COLO829 (cell line): ENCODE measurements at places on chromosomes 6 and 20.
A peak's percentile ranks its signal among the peaks of the same experiment; 100 is the strongest.

GRCh38 chr20:23928788-23929187, 49.2 kb upstream of the CST5 start:
- no peak for DNase-seq

GRCh38 chr6:145844933-145845540, 30.4 kb upstream of the FBXO30 start:
- peak; percentile 3 for DNase-seq

- DNase-seq, result peak; percentile 12
These were observed 847 bp upstream of the NCR2 start for GRCh38 chr6:41334482-41335040.

DNA sequence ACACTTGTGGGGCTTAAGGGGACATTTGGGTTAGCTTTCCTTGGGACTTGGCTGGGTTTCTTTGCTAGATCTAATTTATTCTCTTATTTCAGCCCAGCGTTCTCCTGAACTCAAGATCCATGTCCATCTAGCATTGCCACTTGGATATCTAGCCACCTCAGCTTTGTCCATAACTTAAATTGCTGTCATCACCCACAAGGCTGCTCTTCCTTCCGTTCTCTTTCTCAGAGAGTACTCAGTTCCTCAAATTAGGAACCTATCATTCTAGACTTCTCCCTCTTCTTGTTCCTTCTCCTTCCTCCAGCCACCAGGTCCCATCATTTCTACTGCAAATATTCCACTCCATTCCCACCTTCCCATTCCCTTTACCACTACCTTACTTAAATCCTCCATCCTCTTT, 4.3 kb downstream of the SMIM26 start:
- DNase-seq, result no peak

DNA sequence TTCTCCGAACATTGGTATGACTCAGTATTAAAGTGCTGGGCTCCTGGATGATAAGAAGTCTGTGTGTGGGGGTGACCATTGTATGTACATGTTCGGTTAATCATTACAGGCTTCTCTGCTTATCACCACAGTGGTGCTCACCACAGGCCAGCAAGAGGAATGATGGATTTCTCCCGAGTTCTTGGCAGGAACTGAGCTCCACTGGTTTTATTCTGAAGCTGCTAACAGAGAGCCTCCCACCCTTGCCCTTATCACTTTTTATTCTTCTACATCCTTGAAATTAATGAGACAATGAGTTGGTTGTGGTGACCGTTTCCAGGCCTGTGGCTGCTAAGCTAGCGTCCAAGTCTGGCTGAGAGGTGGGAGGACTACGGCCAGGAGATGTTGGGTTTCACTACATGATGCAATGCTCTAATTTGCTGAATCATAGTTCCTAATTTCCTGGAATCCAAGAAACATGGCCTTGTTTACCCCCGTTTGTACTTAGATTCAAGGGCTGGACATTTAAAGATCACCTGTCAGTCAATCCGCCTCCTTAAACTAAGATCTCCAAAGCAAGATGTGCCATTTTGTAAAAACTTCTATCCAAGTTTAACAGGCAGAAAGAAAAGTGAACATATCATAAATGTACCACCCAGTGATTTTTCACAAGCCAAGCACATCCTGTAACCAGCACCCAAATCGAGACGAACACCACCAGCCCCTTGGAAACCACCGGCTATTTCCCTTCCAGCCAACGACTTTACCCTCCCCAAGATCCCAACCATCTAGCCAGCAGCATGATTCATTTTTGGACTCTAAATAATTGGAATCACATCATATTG, 172.5 kb downstream of the FOXA2 start:
- no peak for DNase-seq

DNA sequence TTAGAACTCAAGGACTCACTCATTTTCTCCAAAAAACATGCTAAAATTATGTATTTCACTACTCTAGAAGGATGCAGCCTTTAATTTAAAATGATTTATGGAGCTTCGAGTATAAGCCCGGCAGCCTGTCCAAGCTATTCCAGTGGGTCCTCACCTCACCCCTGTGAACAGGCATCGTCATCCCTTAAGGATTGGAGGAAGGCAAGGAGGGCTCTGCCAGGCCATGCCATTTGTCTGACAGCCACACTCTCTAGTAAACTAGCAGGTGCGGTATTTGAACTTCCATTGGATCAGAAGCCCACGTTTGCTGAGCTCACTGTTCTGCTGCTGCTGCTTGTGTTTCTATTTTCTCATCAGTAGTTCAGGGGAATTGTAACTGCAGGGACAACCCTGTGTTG, 39.8 kb upstream of the NAA20 start:
- no peak for DNase-seq

- no peak for DNase-seq
These were observed 341.8 kb downstream of the CDKAL1 start for GRCh38 chr6:20876036-20876435.

DNA sequence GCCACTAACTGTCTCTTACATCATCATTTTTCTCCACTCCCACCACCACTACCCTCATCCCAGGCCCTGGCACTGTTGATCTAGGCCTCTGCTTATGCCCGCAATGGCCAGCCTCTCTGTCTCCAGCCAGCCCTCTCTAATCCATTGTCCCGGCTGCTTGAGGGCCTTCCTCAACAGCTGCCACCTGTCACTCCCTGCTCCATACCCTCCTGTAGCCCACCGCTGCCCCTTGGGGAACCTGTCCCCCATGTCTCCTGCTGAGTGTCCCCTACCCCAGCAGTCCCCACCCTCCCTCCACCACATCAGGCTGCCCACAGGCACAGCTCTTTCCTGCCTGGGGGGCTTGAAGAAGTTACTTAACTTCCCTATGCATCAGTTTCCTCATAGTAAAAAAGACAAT, 13.4 kb downstream of the TEAD3 start:
- DNase-seq, result no peak

DNA sequence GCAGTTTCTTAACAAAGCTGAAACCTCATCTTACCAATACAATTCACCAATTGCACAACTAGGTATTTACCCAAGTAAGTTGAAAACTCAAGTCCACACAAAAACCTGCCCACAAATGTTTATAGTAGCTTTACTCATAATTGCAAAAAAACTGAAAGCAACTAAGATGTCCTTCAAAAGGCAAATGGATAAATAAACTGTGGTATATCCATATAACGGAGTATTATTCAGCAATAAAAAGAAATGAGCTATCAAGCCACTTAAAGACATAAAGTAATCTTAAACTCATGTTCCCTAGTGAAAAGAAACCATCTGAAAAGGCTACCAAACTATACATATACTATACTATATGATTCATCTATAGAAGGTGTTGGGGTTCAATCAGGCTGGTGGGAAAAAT, 179.7 kb downstream of the HACE1 start:
- no peak for DNase-seq

DNA sequence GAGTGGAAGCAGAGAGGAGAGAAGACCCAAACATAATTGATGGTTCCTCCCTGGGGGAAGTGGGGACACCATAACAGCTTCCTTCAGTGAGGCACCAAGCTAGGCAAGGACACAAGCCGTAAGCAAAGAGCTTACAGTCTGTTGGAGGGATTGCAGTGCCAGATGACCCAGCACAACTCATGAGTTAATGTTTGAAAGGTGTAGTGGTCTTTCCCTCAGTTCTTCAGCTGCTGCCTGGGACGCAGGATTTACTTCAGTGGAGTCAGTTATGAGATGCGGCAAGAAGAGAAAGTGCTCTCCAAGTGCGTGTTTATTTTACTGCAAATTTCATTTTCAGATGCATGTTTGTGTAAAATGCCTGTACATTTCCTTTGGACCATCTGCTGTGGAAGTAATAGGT, 38.7 kb upstream of the SLC17A4 start:
- no peak for DNase-seq

- DNase-seq, result no peak
These were observed 11.5 kb downstream of the NAPB start for GRCh38 chr20:23409800-23410199.

DNA sequence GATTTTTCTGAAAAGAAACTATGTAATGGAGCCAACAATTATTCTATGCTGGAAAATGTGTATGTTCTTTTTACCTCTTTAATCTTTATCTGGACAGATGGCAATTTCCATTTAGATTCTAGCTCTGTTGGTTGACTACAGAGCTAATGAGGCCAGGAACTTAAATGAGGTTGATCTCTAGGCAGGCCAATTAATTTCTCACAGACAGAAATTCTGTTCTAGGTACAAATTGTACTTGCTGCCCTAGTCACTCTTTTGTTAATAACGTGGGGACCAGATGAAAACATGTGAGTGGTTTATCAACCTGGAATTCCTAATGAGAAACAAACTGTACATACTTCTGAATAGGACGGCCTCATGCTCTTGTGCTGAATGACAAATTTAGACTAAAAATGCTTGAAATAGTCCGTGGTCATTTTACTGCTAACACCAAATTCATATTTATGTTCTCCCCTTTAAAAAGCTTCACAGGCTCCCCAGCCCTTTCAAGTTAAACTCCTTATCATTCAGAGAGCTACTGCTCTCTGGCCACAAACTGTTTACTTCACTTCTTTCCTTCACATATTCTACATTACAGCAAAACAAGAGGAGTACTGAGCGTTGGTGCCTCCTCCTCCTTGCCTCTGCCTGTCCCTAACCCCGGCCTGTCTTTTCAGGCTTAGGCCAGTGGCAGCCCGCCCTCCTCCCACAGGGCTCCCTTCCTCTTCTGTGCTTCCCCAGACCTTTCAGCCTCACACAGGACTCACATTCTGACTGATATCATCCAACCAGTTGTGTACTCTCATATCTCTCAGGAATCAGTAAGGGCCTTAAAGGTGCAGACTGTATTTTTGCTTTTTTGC, 41.4 kb downstream of the DTNBP1 start:
- no peak for DNase-seq

GRCh38 chr6:158531970-158532369, 27.9 kb upstream of the TMEM181 start:
- DNase-seq, result no peak

GRCh38 chr6:38554700-38555413, 84.9 kb downstream of the BTBD9 start:
- no peak for DNase-seq
